ENCODE measurements at places on chromosomes 3 and 15.

- DNase-seq = no peak
These were observed 284.9 kb downstream of the UACA start for GRCh38 chr15:70478251-70478990.

DNA sequence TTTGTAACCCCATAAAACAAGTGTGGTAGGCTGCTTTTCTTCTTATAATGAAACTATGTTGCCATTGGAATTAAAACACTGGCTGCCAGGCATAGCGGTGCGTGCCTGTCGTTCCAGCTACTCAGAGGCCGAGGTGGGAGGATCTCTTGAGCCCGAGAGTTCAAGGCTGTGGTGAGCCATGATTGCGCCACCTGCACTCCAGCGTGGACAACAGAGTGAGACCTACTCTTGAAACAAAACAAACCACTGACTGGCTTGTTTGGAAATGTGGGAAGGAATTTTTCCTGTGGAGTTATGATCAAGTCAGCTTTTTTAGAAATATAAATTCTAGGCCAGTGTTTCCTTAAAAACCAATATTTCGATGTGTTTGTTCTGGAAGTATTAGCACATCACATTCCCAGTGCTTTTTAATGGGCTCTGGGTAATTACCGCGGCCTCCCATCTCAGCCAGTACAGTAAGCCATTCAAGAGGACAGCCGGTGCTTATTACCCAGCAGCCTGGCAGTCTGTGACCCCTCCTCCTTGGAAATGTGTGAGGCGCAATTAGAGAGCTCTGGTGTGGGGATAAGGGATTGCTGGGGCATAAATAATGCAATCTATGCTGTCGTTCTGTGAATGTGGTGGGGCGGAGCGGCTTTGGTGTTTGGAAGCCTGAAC, 58.3 kb upstream of the TRAK1 start:
- peak; percentile 57 for DNase-seq

- peak; percentile 17 for DNase-seq
These were observed 1.4 kb upstream of the RAD18 start for GRCh38 chr3:8964436-8965370.

DNA sequence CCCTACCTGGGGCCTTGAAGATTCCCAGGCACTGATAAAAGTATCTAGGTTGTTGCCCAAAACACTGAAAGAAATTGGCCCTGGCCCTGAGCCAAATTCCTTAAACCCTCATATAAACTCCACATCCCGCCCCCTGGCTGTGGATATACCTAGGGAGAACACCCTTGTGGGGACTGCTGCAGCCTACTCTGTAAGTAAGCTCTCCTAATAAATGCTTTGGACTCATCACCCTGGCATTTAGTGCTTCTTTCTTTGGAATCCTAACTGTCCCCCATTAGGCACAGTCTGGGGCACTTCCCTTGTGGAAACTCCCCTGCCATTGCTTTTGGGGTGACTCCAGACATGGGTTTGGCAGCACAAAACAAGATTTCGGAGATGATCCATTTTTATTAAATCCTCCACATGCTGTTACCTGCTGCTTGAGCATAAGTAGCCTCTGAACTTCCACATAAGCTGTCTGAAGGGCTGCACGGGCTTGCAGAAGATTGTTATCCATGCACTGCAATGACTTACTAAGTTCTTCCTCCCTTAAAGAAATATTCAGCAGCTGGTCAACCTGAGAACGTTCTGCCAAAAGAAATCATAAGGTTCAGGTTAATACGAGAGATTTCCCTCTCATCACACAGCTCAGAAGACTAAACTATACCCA, 46.4 kb downstream of the ZNF106 start:
- no peak for DNase-seq

GRCh38 chr3:26498271-26498670, 124.3 kb upstream of the LRRC3B start:
- DNase-seq = no peak

GRCh38 chr15:65333856-65334255, 29.4 kb downstream of the RNU5B-1 start:
- no peak for DNase-seq
